ENCODE measurements at places on chromosomes 7 and 10.

DNA sequence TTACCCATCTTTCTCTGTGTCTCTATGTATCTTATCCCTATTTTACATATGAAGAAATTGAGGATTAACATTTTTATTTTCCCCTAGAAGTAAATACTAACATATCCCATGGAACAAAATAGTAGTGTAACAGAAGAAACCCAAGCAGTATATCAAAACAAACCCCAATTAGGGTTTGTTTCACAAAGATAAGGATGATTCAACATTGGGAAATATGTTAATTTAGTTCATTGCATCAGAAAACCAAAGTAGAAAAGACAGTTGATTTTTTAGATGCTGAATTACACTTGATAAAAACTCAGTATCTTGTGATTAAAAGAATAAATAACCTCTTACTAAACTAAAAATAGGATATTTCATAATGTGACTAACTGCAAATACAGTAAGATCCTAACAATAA lies 87.8 kb downstream of the GLCCI1 start:
- no peak for DNase-seq

- DNase-seq = no peak
Measured at GRCh38 chr10:130254662-130255061, 118.5 kb downstream of the GLRX3 start.

GRCh38 chr10:27512548-27512947 lies 8.4 kb downstream of the RAB18 start:
- DNase-seq = no peak

DNA sequence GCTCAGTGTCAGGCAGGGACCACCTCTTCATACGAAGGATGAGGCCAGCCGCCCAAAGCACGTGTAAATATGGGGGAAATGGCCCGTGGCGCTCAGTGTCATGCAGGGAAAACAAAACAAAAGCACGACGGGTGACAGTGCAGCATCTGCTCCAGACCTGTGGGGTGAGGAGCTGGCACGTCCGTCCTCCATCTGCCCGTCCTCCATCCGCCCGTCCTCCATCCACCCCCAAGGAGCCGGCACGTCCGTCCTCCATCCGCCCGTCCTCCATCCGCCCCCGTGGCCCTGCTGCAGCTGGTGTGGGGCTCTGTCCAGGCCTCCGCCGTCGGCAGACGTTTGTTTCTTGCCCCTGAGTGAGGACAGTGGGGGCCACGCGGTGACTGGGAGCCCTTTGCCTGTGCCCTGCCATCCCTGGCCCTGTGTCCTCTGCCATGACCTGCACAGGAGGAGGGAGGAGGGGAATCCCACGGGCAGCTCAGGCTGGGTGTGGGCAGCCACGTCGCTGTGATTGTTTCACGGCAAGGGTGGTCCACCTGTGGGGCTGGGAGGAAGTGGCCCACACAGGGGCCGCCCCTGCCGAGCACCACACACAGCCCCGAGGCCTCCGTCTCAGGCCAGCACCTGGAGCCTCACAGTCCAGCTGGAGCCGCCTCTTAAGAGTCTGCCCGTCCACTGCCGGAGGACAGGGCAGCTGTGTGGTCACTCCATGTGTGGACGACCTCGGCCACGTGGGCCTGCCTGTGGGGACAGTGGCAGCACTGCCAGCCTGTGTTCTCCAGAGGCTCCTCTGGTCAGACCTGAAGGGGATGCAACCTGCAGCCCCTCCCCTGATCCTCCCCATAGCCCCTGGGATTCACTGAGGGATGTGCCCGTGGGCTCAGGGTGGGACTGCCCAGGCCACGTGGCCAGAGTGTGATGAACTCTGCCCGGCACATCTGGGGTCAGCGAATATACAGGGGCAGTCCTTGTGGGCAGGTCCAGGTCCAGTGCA lies 38.2 kb upstream of the DPYSL4 start:
- DNase-seq = no peak

GRCh38 chr7:159066816-159067575 lies 77.7 kb downstream of the VIPR2 start:
- no peak for DNase-seq

DNA sequence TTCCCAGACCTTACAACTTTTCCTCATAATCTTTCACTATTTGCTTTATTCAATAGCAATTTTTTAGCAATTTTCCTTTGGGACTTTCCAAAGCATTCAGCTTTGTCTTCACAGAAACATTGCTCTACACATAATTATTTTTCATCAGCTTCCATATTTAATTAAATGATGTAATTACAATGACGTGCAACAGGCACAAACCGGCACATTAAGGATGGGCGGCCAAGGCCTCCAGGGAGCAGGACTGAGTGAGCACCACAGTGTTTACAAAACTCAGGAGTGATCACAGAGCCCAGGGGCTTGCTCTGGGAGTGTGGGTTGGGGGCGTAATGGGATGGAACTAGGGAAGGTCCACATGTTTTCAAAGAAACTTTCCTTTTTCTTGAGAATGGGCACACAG lies 69.8 kb downstream of the MAD1L1 start:
- no peak for DNase-seq

GRCh38 chr10:13961097-13961496 lies 369.6 kb downstream of the FRMD4A start:
- no peak for DNase-seq

DNA sequence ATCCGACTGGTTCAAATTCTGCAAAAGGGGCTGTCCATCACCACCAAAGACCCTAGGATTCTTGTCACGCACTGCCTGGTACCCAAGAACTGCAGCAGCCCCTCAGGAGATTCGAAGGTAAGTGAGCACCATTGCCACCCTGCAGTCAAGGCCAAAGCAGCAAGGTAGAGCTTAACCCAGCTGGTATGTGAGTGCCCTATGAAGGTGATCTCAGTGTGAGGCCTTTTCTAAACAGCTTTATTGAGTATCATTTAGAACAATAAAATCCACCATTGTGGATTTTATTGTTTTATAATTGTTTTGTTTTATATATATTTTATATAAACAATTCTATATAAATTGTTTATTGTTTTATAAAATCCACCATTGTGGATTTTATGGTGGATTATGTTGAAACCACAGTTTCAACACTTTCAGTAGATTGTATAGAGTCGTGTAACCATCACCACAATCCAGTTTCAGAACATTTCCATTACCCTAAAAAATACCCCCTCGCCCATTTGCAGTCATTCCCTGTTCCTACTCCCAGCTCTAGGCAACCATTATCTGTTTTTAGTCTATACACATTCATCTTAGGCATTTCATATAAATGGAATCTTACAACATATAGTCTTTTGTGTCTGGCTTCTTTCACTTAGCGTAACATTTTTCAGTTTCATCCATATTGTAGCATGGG lies 20.1 kb upstream of the CALU start:
- no peak for DNase-seq

DNA sequence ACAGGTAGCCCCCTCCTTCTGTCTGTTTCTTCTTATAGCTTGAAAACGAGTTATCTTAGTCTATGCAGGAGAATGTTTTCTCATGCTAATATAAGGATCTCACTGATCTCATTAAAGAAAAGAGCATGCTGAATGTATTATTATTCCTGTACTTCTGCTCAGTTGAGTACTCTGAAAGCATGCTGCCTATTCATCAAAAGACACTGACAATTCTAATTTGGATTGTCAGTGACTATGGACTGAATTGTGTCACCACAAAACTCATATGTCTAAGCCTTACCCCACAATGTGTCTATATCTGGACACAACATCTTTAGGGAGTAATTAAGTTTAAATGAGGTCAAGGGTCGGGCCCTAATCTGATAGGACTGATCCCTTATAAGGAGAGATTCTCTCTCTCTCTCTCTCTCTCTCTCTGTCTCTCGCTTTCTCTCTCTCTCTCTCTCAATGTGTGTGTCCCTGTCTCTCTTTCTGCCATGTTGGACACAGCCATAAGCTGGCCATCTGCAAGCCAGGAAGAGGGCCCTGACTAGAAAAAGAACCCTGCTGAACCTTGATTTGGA lies 98.4 kb downstream of the GNAT3 start:
- DNase-seq = no peak

DNA sequence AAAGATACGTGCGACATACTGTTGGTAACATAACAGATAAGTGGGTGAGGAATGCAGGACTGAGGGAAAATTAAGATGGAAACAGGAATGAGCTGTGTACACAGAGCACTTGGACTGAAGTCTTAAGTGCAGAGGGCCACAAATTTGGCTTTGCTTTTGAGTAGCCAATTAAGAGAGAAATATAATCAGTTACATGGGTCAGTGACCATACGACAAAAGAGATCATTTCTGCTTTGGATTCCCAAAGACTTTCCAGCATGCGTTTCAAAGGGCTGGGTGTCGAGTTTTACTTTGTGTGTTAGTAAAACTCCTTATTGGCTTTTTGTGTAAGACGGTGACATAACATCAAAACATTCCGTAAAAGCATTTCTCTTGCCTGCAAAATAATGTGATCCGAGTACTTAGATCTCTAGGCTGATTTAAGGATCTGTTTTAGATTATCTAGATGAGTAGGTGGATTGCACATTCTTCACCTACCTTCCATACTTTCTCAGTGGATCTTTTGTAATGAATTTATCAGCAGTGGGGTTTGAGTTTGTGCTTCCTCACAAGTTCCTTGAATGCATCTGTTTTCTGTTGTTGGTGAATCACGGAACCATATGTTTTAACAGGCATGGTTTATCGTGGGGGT lies 7.5 kb downstream of the RABGEF1 start:
- no peak for DNase-seq

- peak; percentile 70 for DNase-seq
Measured at GRCh38 chr7:141702047-141702567, at the start of gene DENND11. TSS of gene DENND11 (minus strand) at chr7:141702166. CDS start at chr7:141702153, 13 bp downstream.

- DNase-seq = no peak
Measured at GRCh38 chr7:159094023-159094740, 50.5 kb downstream of the VIPR2 start.

All from activated T-cell treated with anti-CD3 and anti-CD28 coated beads, Interleukin-2, amount 50 U/mL, for 48 hours (primary cell).